ENCODE measurements at places on chromosomes 1 and 21.
A peak's percentile ranks its signal among the peaks of the same experiment; 100 is the strongest.

GRCh38 chr21:37071561-37072273 is 1.2 kb downstream of the PIGP start:
- DNase-seq = no peak

DNA sequence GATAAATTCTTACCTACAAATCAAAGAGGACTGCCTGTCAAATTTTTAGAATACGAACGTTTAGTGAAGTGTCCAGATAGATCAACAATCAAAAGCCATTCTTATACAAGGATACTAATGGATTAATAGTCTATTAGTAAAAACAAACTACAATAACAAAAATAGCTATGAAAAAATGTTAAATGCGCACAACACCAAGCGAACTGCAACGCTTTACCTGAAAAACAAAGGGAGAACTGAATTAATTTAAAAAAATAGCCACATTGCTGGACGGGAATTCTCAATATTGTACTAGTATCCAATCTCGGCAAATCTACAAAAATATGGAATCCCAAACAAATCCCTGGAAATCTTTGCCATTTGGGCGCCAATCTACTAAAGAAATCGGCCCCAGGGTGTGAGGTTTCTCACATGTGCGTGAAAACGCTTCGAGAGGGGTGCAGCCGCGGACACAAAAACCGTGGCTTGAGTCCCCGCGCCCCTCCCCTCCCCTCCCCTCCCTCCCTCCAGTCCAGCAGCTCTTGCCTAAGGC is 55.6 kb downstream of the TRAF5 start:
- no peak for DNase-seq

DNA sequence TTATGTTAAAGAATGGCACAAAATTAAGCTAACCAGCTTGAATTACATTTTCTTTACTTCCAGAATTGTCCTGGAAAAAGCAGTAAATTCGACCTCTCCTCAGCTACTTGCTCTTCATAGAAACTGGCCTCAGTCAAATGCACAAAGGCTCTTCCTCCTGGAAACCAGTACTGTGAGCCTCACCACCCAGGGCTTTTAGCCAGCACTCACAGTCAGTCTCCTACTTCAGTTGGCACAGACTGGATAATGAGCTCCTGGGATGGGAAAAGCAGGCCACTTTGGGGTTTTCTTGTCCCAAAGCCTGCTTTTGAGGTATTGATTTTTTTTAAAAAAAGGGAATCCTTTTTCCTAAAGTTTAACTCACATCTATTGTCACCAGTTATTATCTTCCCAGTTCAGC is 40.4 kb downstream of the SCYL3 start:
- no peak for DNase-seq

DNA sequence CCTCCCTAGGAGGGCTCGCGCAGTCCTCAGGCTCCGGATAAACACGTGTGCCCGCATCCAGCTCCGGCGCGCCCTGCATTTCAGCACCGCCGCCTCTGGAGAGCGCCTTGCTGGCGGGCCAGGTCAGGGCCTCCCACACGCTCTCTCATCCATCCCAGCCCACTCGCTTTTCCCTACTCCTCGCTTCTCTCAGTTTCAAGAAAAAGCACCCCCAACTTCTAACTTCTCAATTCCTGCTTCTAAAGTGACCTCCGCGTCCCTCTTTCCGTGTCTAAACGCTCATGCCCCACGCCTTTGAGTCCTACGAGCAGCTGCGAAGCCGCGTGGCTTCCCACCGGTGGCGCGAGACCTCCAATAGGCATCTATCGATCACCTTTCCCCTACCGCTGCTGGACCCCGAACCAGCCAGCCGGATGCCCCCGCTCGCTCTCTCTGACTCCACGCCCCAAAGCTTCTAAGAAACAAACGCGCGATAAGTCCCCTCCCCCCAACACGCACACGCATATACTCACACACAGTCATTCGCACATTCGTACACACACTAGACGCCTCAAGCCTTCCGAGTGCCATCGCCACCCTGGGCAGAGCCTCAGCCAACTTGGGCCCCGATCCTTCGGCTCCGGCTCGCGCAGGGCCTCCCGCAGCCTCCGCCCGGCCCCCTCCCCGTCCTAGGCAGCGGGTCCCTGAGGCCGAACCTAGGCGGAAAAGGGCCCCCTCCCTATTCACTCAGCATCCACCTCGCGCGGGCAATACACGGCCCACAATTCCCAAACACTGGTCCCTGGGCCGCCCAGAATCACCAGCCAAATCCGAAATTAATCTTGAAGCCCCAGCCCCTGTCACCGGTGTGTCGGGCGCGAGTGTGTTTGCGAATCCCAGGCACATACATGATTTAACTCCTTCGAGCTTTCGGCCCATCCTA is 1.1 kb downstream of the NMNAT2 start:
- DNase-seq = peak; percentile 15

DNA sequence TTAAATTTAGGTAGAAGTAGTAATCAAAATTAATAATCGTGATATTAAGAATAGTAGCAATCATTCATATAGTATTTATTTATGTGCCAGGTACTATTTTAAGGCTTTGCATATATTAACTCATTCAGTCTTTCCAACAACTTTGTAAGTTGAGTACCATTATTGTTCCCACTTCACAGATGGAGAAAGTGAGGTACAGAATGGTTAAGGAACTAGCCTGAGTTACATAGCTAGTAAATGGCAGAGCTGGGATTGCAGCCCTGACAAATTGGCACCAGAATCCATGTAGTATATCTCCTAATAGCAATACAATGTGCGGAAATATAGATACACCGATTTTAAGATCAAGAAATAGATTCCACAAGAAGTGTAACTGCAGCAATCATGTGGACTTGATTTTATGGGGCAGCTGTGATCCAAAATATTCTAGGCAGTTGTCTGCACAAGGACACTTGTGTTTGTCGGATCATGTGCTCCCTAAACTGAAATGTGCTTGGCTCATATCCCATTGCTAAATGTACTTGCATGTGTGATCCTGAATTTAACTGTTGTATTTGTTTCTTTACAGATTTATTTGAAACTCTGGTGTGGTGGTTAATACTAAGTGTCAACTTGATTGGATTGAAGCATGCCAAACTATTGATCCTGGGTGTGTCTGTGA is 5.8 kb upstream of the GTF2B start:
- DNase-seq = no peak

- peak; percentile 63 for DNase-seq
These were observed 3.2 kb upstream of the THEMIS2 start for GRCh38 chr1:27868932-27869718.

GRCh38 chr1:43783671-43784205 is 76.4 kb downstream of the ST3GAL3 start:
- DNase-seq = no peak

- DNase-seq = no peak
These were observed 12.3 kb upstream of the CTRC start for GRCh38 chr1:15425958-15426357.

GRCh38 chr1:225914947-225915346 is 9.1 kb downstream of the PYCR2 start:
- no peak for DNase-seq

GRCh38 chr1:75725266-75725665 is 757 bp downstream of the ACADM start:
- no peak for DNase-seq

DNA sequence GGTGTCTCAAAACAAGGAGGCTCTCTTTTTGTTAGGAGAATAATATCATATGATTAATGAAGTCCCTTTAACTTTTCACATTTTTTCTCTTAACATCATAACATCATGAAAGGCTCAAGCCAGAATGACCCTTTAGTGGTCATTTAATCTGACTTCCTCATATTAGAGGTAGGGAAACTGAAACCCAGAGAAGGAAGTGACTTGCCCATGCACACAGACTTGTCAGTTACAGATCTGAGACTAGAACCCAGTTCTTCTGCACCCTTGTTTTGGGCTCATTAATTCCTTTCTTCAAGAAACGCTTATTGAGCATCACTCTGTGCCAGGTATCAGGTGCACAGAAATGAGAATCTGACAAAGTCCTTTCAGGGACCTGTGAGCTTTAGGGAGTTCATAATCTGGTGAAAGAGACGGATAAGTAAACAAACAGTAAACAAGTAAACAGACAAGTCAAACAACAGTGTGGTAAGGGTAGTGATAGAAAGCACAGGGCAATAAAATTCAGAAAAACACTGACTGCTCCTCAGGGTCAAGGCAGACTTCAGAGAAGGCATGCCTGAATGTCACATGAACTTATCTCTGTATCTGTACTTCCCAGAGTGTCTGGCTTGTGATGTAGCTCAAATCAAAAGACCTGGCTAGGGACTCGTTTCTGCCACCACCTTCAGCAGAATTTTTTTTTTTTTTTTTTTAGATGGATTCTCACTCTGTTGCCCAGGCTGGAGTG is 38.3 kb upstream of the OSBPL9 start:
- no peak for DNase-seq

DNA sequence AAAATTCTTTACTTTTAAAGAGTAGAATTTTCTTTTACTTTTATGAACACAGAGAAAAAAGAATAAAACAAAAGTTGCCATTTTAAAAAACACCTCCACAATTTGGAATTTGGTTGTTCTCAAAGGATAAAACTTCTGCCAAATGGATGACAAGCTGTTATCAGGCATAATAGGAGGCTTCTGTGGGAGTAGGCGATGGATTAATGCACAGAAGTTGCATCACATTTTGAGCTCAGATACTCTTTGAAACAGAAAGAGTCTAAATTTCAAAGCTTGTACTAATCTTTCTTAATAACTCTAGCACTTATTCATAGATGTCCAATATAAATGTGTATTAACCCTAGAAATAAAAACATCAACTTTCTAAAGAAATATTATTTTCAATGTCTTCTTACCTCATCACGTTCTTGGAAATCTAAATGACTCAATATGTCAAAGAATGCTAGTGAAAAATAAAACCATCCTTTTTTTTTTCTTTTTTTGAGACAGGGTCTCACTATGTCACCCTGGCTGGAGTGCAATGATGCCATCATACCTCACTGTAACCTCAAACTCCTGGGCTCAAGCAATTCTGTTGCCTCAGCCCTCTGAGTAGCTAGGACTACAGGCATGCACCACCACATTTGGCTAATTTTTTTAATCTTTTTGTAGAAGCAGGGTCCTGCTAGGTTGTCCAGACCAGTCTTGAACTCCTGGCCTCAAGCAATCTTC is 112.8 kb upstream of the USP25 start:
- no peak for DNase-seq

- no peak for DNase-seq
These were observed 242.3 kb downstream of the SDCCAG8 start for GRCh38 chr1:243497939-243498681.

GRCh38 chr1:8424539-8425116 is 106.7 kb downstream of the SLC45A1 start:
- no peak for DNase-seq

DNA sequence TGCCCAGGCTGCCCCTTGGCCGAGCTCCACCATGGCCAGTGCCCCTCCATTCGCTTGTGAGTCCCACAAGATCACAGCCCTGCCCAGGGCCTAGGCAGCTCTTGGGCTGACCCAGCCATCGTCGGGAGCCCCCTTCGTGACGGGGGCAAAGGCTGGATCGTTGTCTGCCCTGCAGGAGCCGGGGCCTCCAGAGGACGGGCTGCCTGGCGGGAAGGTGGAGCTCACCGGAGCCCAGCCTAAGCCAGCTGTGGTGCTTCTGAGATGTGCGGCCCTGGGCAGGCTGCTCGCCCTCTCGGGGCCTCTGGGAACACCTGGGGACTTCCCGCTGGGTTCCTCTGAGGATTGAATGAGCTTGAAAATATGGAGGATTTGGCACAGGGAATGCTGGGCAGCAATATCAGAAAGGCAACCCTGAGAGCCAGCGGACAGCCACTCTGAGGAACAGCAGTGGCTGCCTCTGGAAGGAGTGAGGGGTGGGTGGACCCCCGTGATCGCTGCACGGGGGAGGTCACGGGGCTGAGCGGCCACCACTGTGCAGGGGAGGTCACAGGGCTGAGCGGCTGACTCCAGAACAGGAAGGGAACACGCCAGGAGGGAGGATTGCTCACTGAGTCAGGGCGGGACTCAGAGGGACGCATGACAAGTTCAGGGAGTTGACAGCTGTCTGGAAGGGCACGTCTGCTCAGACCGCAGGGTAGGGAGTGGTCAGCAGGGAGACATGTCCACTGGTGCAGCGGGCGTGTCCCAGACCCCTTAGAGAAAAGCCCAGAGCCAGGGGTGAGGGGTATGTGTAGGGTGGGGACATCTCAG is 19.3 kb downstream of the TP73 start:
- DNase-seq = no peak

DNA sequence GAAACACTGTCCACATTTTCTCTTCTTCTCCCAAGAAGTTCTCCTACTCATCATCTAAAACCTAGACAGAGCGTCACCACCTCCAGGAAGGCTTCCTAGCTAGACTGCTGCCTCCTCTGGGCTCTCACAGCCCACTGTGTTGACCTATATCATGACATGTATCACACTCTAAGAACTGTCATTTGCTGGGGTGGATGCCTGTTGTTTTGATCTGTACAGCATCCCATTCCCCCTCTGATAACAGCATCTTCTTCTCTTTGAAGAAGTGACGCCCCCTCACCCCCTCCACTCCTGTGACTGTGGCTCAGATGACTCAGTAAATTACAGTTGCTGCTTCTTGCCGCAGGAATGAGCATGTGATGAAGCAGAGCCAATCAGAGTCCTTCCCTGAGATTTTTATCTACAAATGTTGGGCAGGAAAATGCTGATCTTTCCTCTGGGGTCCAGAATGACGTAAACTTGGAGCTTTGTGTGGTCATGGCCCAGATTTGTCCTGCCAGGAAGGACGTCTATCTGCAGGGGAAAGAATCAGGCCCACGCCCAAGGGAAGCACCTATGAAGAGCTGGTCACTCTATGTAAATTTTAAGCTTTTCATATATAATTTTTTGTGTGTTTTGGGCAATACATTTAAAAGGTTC is 28.0 kb upstream of the FOXO6 start:
- DNase-seq = peak; percentile 37

DNA sequence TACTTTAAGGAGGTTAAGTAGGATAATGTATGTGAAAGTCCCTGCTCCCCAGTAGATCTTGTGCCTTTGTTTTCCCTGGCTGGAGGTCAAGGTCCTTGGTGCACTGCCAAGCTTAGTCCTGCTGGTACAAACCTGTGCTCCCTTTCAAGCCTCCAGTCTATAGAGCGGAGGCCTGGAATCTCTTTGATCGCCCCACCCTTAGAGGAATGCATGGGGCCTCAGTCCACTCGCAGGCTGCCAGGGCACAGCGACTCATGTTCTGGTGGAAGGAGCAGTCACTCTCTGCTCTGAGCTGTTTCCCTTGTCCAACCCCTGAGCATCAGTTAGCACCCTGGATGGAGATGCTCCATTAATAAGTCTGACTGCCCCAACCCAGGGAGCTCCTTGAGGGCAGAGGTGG is 121.8 kb downstream of the HMGB4 start:
- no peak for DNase-seq

DNA sequence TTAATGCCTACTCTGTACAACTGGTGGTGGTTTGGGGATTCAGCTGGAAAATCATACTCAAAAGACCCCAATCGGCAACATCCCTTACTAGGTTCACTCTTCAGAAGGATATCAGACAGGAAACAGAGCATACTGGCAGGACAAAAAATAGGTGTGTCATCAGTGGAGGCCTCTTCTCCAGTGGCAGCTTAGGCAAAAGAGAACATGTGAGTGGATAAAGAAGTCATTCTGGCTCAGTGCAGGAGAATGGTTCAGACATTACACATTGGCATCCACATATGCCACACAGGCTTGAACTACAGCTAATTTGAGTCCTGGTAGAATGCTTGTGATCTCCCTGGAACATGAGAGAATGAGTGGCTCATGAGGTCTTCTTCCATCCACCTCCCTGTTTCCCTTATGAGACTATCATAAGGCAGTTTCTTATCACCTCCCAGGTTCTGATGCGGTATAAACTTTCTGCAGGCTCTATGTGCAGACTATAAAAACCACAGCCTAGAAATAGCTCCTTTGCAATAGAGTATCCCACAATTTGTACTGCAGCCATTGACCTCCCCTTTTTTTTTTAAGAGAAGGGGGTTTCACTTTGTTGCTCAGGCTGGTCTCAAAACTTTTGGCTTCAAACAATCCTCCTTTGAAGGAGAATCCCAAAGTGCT is 24.7 kb downstream of the VAMP4 start:
- no peak for DNase-seq
